Cortex of kidney (tissue), 1 donor: ENCODE measurements at places on chromosomes 5 and 9.

DNA sequence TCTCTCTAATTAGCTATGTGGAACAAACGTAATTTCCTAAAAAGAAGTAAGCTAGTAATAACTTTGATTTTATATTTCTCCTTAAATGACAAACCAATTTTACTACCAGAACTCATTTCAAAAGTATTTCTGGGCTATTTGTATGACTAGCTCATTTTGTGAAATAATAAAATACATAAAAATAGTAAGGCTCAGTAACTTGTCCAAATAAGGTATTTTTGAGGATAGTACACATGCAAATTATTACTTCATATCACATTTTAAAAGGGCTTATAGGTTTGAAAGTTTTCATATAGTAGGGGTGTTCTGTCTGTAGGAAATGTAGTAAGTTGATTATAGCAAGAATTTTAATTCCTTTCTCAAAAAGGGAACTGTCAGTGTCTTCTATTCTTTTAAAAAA, 26.5 kb downstream of the C9orf85 start:
- DNase-seq = no peak

DNA sequence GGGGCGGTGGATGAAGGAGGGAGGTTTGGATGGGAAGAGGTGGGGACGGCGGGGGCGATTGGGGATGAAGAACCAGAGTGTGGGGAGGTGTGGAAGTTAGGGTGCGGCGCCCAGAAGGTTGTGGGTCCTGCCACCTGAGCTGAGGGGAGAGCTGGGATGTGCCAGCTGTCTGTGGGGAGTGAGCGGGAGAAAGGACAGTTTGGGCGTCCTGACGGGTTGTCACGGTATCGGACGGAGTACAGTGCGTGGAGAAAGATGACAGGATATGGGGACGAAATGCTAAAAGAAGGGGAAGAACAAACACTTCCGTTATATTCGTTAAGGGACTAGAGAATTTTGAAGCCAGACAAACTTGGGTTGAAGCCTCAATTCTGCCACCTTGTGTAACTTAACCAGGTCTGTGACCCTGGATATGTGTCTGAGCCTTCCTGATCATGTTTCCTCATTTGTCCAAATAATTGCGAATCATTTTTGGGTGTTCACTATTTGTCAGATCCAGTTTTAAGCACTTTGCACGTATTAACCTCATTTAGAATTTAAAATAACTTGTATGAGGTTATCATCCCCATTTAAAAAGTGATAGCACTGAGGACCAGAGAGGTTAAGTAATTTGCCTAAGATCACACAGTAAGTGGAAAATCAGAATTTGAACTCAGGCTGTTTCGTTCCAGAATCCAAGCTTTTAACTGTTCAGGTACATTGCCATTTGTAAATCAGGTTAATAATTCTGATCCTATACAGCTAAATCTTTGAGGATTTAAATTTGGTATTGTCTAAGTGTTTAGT, 689 bp downstream of the CNTRL start:
- DNase-seq = no peak

DNA sequence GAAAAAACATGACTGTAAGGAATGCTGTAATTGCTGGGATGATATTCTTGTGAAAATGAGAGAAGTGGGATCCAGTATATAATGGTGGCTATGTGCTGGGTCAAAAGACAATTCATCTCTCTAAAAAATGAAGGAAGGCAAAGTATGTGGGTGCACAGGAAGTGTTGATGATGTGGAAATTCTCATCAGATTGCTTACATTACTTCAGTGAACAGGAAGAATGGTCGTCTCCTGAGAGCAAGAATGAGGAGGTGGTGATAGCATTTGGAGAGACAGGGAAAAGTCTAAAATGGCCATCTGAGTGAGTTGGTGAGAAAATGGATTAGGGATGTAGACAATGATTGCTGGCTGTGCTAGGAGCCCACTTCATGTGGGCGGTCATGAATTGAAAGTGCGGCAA, 253.5 kb upstream of the NREP start:
- no peak for DNase-seq

- no peak for DNase-seq
Observed at GRCh38 chr9:134726026-134726721, 84.6 kb downstream of the COL5A1 start.

GRCh38 chr9:110255034-110255462, 1.3 kb downstream of the TXN start:
- DNase-seq = no peak

GRCh38 chr9:90308691-90309090, 333.9 kb downstream of the DIRAS2 start:
- no peak for DNase-seq

DNA sequence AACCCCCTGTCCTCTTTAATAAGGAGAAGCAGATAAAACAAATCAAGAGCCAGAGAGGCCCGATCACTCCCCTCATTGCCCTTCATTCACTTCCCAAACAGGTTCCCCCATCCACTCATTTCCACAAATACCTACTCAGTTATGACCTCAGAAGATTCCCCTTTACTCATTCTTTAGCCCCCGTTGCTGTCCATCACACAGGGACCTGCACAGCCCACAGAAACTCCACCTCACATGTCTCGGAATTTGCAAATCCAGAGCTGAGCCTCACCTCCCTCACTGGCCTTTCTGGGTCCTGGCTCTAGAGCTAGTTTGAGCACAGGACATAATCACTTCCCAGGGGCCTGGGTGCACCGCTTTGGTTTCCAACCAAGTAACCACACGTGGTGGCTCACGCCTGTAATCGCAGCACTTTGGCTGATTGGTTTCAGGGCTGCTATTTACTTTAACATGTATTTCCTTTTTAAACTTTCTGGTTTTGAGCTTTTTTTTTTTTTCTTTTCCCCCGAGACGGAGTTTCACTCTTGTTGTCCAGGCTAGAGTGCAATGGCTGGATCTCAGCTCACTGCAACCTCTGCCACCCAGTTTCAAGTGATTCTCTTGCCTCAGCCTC, 17.8 kb downstream of the ATP6V0E1 start:
- DNase-seq = no peak

DNA sequence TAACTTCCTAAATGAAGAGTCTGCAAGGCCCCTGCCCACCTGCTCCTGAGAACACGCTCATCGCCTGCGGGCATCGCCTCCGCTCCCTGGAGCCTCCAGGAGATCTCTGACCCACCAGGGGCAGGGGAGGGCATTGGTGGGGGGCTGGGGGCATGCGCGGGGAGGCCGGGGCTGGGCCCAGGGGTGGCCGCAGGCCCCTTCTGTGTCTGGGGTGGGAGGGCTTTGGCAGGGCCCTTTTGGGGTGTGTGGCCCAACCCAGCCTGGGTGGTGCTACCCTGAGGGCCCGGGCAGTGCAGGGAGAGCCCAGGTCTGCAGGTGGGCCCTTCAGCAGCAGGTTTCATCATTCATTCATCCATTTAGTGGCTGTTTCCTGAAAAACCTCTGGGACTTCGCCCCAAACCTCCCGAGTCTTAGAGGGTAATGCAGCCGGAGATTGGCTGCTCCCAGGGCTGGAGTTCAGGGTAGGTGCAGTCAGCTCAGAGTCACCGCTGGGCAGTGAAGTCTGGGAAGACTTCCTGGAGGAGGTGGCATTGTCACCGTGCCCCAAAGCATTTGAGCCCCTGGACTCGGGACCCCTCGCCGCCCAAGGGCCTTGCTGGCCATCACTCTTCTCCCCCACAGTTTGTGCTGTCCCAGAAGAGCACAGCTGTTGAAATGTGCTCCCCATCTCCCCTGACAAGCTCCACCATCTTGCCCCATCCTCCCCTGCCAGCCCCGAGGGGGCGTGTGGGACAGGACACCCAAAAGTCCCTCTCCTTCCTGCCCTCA, 255.1 kb downstream of the PARP8 start:
- no peak for DNase-seq

DNA sequence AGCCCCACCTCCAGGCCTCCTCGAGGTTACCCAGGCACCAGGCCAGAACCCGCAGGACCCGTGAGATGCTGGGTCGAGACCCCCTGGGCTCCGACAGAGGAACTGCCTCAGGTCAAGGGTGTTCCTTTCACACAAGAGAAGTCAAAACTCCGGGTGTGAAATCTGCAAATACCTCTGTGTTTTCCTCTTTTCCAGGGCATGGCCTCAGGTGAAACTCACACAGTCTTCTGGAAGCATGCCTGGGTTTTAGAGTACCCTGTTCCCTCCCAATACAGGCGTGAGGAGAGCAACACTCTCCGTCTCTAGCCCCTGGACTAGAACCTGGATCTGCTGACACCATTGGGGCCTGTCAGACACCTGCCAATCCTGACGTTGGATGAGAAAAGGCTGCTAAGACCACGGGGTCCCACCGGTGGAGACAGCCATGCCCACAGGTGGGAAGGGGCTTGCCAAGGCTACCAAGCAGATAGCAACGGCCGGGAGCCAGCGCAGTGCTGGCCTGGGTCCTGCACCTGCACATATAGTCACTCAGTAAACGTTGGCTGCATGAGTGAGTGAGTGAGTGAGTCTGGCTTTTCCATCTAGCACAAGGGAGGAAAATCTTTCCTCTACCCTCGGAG, 182.0 kb upstream of the PPP1R26 start:
- DNase-seq = no peak

GRCh38 chr9:128127568-128127989, at the start of gene PTGES2:
PTGES2 (minus strand) TSS chr9:128127729; CDS start chr9:128127717, 12 bp downstream.
- DNase-seq = no peak

- DNase-seq = no peak
Observed at GRCh38 chr9:133706307-133707050, 31.7 kb downstream of the SARDH start.

GRCh38 chr5:126477294-126478117, 54.3 kb downstream of the GRAMD2B start:
- DNase-seq = no peak

GRCh38 chr9:109403116-109403515, 82.3 kb upstream of the EPB41L4B start:
- no peak for DNase-seq

DNA sequence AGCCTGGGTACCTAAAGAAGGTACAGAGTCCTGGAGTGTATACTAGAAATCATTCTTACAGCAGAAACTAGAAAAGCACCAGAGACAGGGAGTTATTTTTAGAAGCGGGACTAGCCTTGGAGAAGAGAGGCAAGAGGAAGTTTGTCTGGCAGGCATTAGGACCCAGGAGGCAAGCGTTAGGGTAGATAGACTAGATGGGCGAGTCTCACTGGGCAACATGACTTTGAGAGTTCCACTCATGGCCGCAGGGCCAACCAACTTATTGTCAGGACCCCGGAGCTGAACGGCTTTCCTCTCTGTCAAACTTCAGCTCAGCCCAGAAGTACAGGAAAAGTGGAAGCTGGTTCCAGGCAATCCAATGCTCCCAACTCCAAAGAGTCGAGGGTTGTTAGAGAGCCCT, 34.1 kb upstream of the NPR3 start:
- DNase-seq = no peak

GRCh38 chr5:10391130-10391529, 37.6 kb downstream of the MARCHF6 start:
- no peak for DNase-seq

DNA sequence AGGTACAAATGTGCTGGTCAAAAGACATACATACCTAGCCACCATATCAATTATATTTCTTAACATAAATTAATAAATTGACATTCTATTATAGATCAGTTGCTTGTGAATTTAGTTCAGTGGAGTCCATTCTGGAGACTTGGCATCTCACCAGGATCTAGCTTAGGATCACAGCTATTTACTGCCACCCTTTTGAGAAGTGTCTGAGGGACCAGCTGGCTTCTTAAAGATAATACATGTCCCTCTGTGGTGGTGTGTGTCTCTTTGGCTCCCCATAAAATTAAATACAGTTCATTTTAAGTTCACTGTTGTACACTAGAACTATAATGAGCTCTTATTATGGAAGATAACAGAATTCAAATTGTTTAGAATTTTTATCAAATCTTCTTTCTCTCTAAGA, 290.7 kb downstream of the PRELID2 start:
- DNase-seq = no peak

- no peak for DNase-seq
Observed at GRCh38 chr5:99807346-99807745, 727.8 kb upstream of the FAM174A start.

GRCh38 chr5:37836592-37837413, 3.0 kb downstream of the GDNF start:
- no peak for DNase-seq

- DNase-seq = no peak
Observed at GRCh38 chr5:9543311-9543920, 2.5 kb downstream of the SEMA5A start.

DNA sequence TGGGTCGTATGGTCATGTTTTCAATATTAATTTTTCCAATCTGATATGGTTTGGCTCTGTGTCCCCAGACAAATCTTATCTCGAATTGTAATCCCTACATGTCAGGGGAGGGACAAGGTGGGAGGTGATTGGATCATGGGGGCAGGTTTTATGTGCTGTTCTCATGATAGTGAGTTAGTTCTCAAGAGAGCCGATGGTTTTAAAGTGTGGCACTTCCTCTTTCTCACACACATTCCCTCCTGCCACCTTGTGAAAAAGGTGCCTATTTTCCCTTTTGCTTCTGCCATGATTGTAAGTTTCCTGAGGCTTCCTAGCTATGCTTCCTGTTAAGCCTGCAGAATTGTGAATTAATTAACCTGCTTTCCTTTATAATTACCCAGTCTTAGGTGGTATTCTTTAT, 309.1 kb upstream of the GRIN3A start:
- no peak for DNase-seq

DNA sequence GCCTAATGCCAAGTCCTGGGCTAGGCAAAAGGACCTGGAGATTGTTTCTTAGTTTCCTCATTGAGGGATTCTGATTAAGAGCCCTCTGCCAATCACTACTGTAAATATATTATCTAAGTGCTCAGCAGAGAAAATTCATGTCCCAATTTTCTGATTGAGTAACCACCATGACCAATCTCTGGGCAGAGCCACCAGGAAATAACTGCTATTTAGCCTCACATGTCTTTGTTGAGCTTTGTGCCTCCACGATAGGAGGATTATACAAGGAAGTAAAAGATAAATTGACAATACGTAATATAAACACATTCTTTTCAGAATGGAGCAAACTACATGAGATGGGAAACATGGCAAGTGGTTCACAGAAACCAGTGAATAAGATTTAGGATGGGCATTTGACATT, 396.1 kb upstream of the PAPPA start:
- no peak for DNase-seq

DNA sequence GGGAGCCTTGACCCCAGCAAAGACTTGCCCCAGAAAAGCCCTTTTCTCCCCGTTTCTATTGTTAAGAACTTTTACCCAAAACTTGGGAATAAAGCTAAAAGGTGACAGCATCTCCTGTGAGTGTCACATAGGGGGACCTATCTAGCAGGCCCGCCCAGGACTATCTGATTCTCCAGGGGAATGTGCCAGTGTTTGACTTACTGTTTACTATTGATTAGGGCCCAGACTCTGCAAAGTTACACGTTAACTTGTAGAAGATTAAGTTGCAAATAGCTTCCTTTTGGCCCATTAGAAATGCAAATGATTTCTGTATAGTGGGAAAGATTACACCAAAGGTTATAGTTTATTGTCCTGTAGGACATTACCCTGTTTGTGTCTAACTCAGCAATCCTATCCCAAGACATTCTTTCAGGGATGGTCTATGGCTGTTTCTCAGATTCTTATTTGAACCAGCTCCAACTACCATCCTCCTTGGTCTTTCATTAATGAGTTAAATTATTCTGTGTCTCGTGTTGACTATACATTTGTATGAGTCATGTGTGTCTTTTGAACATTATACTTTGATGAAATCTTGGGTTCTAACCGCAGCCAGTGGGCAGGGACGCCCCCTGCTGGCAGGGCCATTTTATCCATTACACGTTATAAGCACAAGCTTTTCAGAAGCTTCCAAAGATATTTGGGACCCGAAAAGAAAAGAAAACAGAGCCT, 60.7 kb downstream of the HRH2 start:
- DNase-seq = no peak
